ENCODE measurements at places on chromosomes 2 and 18.

- DNase-seq: no peak
Measured at GRCh38 chr2:171692331-171692730, 5.1 kb downstream of the DYNC1I2 start.

DNA sequence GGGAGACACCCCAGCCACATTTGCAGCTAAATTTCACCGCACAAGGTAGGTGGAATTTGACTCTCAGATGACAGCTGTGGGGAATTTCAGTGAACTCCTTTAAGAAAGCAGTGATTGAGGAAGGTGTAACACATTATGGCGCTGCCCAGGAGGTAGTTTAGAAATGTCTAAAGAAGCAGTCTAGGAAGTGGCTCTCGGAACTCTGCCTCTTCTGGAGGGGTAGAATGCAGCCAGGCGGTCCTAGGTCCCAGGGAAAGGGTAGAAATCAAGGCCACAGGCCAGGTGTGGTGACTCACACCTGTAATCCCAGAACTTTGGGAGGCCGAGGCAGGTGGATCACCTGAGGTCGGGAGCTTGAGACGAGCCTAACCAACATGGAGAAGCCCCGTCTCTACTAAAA, 179.0 kb upstream of the HAAO start:
- no peak for DNase-seq

- DNase-seq: no peak
Measured at GRCh38 chr2:7835151-7835550, 846.7 kb upstream of the ID2 start.

DNA sequence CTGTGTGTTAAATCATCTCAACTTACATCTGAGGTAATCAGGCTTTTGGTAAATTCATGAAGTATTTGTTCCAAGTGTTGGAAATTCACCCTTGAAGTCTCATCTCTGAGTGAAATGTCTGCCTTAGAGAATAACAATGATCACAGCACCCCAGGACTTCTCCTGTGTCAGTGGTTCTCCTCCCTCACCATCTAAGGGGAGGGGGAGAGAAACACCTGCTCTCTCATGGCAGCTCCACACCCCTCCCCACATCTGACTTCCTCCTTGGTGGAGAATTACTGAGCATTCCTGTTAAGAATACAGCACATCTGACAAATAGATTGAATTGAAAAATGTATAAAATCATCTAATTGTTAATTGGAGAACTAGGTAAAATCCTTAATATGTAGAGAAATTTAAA, 532.1 kb downstream of the RNF144A start:
- DNase-seq: no peak

DNA sequence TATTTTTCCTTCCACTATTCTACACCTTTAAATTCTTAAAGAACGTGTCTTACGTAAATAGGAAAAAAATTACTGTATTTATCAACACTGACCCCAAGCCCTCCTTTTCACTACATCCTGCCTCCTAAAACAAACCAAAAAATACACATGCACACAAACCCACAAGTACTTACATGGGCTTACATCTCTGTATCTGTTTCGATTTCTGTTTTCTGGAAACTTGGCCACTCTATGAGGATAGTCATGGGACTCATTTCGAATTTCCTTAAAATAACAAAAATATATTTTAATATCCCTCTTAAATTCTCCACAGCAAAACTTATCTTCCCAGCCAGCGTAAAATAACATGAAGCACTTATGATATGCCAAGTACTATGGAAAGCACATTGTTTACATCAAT, 25.0 kb downstream of the PTPN2 start:
- no peak for DNase-seq
